ENCODE measurements at places on chromosomes 4 and X.

GRCh38 chr4:92104506-92104905, 199.3 kb upstream of the GRID2 start:
- DNase-seq, result no peak

DNA sequence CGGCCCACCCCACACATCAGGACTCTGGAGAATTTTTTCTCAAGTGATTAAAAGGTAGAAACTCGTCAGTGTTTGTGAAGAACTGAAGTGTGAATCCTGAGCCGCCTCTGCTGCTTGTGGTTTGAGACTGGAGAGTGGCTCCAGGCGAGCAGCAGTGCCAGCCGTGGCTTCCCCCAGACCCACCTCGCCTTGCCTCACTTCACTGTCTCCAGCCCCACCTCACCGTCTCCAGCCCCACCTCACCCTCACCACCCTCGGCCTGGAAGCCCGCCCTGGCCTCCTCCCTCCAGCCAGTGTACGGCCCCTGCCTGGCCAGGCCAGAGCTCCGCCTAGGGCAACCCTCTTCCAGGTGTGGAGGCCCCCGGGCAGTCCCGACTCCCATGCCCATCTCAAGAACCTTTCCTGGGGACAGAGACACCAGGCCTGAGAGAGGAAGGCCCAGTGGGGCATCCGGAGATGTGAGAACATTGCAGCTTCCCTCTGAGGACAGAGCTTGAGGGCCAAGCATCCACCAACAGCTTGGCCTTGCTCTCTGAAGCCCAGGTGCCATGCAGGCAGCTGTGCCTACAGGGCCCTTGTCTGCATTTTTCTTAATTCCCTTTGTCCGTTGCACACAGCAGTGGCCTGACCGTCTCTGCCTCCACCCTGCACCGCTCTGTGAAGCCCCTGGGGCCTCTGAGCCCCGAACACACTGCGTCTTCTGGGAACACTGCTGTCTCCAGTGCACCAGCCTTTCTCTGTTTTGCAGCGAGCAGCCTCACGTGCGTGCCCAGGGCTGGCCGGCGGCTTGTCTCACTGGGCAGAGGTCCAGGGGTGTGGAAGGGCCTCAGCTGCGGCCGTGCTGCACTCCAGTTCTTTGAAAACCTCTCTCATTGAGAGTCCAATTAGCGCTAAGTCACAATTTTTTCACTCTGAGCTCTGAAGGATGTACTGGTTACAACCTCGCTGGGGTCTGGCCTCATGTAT, 13.8 kb downstream of the SH3BP2 start:
- DNase-seq, result peak; percentile 83

DNA sequence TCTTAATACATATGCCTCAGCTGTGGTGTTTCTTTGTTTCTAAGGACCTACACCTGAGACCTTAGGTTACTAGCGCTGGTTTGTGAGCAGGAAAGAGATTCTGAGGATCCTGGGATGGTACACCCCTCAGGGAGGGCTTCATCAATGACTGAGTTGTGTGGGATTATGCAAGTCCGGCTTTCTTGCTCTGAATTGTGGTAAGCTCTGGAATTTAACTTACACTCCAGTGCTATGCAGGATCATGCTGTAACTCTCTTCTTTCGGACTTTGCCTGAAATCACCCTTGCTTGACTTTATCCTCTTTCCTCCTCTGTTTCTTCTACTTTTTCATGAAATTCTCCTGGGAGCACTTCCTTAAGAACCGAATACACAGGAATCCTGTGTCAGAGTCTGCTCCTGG, 431.5 kb upstream of the BOD1L1 start:
- DNase-seq, result peak; percentile 13

DNA sequence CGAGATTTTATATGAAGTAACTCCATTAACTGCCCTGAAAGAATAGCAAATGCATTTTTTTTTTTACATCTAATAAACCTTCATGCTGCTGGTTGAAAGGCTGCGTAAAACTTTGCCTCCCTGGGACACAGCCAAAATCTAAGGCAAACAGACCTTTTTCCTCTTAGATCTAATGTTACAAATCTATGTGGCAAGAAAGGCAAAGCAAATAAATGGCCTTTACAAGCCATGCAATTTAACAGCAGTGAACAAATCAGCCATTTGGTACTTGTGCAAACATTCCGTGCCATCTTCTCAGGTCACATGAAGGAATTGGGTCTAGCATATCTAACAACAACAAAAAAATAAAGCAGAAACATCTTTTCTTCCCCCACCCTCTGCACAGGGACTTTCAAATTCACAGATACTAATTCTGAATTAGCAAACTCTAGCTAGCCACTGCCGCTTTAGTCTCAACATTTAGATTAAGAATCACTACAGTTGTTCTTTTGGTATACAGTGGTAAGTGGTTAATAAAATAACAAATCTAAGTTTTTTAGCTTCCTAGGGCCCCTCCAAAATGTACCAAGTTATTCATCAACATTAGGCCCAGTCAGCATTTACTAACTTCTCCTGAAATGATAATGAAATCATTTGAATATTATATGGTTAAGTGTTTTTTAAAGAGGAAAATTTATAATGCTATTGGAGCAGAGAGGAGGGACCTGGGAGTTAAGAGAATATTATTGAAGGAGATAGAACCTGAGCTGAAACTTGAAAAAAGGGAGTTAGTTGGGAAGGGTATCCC, 593.8 kb downstream of the SMARCA1 start:
- no peak for DNase-seq

- DNase-seq, result no peak
Observed at GRCh38 chr4:1984406-1985191, 24.2 kb downstream of the NELFA start.

DNA sequence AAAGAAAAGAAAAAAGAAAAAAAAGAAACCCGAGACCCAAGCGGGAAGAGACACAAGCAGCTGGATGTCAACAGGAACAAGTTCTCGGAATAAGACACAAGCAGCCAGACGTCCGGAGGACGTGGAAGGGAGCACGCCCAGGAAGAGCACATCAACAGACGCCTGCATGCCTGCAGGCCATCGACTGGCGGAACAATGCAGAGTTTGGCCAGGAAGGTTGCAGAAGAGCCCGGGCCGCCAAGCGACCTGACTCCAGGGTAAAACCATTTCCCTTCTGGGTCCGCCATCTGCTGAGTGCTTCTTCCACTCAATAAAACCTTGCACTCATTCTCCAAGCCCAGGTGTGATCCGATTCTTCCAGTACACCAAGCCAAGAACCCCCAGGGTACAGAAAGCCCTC, 95.6 kb upstream of the PRR32 start:
- DNase-seq, result no peak

- DNase-seq, result no peak
Observed at GRCh38 chrX:129731228-129731627, 7.6 kb upstream of the XPNPEP2 start.

GRCh38 chrX:23235051-23235450, 99.6 kb upstream of the PTCHD1 start:
- no peak for DNase-seq

GRCh38 chrX:643241-643595, 12.6 kb downstream of the SHOX start:
- no peak for DNase-seq

DNA sequence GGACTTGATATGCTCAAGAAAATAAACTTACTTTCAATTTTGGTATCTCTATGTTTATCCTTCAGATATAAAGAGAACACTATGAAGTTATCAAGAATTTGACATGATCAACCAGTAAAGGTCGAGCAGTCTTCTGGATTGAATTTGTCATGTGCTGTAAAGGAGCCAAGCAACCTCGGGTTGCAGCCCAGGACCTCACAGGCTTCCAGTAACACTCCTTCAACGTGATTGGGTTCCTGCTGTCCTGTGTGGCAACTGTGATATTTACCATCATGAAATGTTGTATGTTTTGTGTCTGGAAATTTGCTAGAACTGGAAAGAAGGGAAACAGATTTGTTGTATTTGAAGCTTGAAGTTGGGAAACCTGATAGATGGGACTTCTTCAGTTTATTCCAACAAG, 52.0 kb upstream of the UGT2B7 start:
- peak; percentile 18 for DNase-seq

DNA sequence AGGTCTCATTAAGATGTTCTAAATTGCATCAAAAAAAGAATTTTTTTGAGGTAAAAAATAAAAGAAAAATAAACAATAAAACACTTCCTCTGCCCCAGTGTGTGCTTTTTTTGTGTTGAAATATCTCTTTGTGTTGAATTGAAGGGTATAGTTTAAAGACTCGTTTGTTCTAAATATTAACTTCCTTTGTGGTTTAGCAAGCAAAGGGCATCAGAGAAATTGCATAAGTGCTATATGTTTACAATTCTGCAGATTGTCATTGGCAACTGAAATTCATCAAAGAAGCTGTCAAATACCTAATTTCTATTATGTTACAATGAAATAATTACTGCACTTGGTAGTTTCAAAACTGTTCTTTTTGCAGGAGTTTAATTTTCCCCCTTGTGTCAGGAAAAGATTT, 260.5 kb downstream of the DKK2 start:
- no peak for DNase-seq

- DNase-seq, result no peak
Observed at GRCh38 chr4:129446074-129446473, 350.1 kb downstream of the C4orf33 start.

- peak; percentile 37 for DNase-seq
Observed at GRCh38 chr4:70667740-70668535, 1.6 kb upstream of the JCHAIN start.

DNA sequence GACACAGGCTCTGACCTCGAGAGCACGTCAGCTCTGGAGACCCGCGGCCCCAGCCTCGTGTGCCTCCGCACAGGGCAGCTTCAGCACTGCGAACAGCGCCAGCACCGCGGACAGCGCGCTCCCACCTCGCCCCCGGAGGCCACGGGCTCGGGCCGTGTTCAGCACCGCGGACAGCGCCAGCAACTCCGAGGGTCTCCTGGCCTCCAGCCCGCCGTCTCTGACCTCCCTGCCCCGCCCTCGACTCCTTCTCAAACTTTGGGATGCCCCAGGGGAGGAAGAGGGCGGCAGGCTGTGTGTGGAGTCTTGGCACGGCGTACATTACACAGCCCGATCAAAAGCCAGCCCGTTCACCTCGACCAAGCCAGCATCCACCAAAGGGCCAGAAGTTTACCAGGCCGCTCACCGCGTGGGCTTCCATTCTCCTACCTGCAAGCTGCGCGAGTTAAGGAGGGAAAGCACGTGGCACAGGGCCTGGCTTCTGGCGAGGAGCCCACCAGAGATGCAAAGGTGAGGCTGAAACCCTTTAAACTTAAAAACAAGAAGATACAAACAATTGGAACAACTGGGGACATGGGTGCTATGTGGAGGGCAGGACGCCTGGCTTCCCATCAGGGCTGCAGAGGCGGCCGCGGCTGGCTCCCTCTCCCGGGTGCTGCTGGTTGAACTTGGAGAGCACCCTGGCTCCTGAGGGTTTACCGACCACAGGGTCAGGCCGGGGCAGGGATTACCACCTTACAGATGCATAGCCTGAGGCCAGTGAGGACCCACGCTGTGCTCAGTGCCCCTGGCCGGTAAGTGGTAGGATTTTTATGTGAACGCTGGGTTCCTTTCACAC, 4.5 kb upstream of the NKX1-1 start:
- peak; percentile 84 for DNase-seq

- no peak for DNase-seq
Observed at GRCh38 chr4:8198206-8198905, 734 bp upstream of the SH3TC1 start.

DNA sequence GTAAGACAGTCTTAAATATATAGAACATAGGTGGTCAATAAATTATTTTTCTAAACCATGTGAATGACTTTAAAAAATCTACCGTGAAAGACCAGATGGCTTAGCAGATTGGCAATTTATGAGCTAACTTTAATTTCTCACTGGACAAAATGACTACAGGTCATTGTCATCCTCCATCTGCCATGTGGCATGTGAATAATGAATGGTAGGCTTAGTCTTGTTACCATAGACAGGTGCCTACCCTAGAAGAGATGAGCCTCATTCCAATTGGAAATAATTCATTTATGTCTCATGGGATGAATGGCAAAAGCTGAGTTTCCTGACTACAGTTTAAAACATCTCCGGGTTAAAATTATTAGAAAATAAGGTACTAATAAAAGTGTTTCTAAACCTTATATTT, 1043.3 kb downstream of the FAT4 start:
- no peak for DNase-seq

DNA sequence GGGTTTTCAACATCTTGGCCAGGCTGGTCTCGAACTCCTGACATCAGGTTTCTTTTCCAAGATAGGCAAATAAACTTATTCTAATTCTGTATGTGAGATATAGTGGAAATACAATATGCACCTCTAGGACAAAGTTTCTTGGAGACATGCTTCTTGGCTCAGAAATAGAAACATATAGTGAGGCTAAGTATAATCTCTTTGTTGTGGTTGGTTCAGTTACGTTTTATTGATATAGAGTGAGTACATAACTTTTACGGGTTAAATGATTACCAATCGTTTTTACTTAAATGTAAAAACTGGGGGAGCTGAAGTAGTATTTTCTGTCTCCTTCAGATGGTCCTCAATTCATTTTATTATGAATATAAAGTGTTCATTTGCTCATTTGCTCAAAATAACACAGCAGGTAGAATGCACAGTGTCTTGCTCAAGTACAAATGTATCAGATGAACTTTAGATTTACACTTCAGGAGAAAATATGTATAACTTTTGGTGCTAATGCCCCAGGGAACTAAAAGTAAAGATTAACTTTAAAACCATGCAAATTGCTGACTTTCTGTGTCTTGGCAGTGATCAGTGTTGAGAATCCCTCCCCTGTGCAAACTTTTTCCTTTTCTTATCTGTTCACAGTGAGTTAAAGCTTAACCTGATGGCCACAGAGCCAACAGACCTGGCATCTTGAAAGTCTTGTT, 77.6 kb downstream of the AFF1 start:
- DNase-seq, result no peak

- no peak for DNase-seq
Observed at GRCh38 chrX:9853307-9853706, 67.1 kb downstream of the SHROOM2 start.

DNA sequence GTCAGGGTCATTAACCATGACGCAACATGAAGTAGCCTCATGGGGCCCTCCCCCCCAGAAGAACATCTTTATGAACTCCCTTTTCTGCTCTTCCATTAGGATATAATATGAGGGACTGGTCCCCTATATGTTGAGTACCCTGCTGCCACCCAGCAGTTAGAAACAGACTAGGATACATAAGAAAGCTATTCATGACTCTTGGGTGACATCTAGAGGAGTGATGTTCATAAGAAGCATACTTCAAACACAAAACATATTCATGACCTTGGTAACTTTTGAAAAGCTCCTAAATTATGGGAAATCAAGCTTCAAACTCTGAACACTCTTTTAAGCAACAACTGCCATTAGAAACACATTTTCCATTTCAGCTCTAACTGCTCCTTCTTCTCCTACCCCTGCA, 155.2 kb upstream of the SPIN4 start:
- no peak for DNase-seq

- peak; percentile 35 for DNase-seq
Observed at GRCh38 chrX:46649421-46650260, 76.1 kb downstream of the CHST7 start.

DNA sequence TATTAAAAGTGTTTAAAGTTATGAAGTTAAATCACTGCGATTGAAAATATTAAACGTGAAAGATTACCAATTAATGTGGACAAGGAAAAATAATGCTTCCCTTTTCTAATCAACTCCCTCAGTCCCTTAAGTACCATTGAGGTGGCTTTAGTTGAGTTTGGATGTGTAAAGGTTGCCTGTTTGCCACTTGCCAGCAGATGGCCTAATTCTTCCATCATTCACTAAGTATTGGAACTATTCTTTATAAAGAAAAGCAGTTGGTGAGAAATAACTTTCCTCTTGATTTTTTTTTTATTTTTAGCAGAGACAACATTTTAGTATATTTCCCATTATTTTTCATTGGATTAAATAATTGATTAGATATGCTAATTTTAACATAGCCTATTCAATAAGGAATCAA, 295.9 kb upstream of the TACR3 start:
- DNase-seq, result no peak

Data from AG20443 (cell line).